ENCODE measurements at places on chromosomes 6 and 20.

DNA sequence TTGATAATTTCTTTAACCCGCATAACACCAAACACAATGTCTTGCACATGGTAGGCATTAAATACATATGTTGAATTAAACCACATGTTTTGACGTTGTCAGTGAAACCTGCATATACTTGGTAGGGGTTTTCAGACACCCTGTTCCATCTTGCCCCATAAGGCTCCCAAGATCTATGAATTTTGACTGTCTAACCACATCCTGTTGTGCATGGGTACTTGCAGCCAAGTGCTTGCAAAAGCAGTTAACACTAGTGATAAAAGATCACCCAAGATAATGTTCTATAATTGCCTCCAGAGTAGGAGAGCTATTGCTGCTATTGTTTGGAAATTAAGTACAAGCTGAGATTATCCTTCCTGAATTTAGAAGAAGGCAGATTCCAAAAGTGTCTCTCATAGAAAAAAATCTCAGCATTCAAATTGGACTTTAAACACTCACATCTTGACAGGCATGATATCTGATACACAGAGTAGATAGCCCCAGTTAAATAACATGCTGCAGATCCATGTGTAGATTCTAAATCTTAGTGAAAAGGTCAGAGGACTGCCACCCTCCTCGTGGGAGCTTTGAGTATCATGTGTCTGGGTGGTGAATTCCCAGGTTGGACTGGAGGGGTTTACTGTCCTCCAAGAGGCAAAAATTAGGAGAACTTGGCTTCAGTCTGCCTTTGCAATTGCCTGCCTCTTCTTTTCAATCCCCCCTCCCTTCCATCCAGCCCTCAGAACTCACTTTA, 25.8 kb upstream of the CCN6 start:
- DNase-seq: peak; percentile 83

- no peak for DNase-seq
These were observed 171.7 kb upstream of the MAN1A1 start for GRCh38 chr6:119521251-119521650.

GRCh38 chr6:159931112-159931511, 37.8 kb upstream of the IGF2R start:
- DNase-seq: peak; percentile 93

DNA sequence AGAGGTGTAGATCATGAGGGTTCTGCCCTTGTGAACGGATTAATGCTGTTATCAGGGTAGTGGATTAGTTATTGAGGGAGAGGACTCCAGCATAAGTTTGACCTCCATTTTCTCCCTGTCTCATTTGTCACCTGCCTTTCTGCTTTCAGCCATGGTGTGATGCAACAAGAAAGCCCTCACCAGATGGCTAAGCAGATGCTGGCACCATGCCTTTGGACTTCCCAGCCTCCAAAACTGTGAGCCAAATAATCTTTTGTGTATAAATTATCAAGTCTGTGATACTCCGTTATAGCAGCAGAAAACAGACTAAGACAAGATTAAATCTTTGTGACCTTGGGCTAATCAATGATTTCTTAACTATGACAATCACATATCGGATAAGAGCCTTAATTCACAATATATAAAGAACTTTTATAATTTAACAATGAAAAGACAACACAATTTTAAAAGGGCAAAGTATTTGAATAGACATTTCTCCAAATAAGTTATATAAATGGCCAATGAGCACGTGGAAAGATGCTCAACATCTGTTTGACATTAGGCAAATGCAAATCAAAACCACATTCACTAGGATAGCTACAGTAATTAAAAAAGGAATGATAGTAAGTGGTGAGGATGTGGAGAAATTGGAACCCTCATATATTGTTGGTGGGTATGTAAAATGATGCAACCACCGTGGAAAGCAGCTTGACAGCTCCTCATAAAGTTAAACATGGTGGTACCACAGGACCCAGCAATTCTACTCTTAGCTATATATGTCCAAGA, 45.3 kb upstream of the IFNGR1 start:
- no peak for DNase-seq

GRCh38 chr20:2103461-2104153, 2.0 kb downstream of the STK35 start:
- DNase-seq: no peak

- DNase-seq: peak; percentile 77
These were observed 36.9 kb downstream of the TRPC4AP start for GRCh38 chr20:35055445-35056276.

All from activated CD4-positive, alpha-beta T cell treated with anti-CD3 and anti-CD28 coated beads, Interleukin-10, Interleukin-2, amounts not matched to agents 100 ng/mL and 50 ng/mL, durations not matched to agents 16 hours and 8 hours (primary cell).